ENCODE measurements at places on chromosomes 12 and 14.

GRCh38 chr12:120904197-120904773 lies at the start of gene SPPL3:
TSS of gene SPPL3 (minus strand) at chr12:120904358. CDS start at chr12:120903867, 491 bp downstream.
- peak; percentile 85 for DNase-seq

DNA sequence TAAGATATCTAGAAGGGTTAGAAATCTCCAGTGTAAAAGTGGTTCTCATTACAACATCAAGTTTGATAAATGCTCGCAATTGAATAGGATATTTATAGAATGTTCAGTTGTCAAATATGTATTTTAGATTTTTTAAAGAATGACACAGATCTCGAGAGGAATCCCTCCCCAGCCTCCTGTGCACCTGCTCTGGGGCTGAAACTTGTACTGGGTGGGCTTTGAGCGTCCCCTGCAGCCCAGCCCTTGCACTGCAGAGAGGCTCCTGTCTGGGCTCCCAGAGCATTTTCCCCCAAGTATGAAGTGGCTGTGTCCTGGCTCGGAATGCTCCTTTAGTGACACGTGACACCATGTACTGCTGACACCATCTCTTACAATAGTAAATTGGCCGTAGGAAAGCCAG lies 499.6 kb downstream of the TMEM121 start:
- no peak for DNase-seq

- no peak for DNase-seq
Measured at GRCh38 chr14:88142997-88143396, 138.1 kb downstream of the GPR65 start.

- no peak for DNase-seq
Measured at GRCh38 chr12:12800406-12801180, 12.6 kb upstream of the DDX47 start.

- no peak for DNase-seq
Measured at GRCh38 chr14:29475641-29476040, 452.0 kb downstream of the PRKD1 start.

GRCh38 chr12:99049774-99050173 lies 404.7 kb downstream of the APAF1 start:
- no peak for DNase-seq

DNA sequence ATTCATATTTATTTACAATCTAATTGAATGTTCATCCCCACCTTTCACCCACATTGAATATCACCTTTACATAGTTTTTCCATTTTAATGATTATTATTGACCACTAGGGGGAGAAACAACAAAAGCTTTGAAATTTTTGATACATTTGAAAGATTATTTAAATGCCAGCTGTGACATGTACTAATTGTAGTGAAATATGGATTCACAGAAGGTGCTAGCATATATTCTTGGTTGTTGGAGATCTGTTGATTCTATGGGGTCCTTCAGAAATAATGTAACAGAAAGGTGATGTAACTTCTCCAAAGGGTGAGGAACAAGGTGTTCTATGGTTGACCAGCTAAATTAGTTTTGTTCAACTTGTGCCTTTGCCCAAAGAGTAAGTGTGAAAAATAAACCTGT lies 22.4 kb upstream of the GPR33 start:
- no peak for DNase-seq

- no peak for DNase-seq
Measured at GRCh38 chr14:62654641-62655040, 390.6 kb downstream of the KCNH5 start.

DNA sequence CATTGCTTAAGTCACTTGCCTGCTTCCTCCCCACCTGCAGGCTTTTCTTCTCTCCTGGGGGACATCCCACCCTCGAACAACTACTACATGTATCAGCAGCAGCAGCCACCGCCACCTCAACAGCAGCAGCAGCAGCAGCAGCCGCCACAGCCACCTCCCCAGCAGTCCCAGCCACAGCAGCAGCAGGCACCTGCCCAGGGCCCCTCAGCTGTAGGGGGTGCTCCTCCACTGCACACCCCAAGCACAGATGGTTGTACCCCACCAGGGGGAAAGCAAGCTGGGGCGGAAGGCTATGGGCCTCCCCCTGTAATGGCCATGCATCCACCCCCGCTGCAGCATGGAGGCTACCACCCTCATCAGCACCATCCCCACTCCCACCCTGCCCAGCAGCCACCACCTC lies 15.3 kb downstream of the FOXJ2 start:
- DNase-seq, result no peak

DNA sequence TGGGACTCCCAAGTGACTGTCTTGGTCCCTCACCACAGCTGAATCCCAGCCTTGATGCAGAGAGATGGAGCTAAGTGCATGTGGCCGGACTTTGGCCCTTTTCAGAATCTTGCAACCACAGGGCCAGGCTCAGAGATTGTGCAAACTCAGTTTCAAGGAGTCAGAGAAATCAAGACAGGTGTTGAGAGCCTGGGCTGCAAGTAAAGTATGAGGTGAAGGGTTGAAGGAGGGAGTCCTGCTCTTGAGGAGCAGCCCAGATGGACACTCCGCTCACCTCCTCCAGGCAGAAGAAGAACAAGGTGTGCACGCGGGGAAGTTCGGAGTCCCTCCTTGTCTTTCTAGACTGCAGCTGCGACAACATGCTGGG lies 6.3 kb upstream of the BMP4 start:
- DNase-seq, result no peak

GRCh38 chr14:99006276-99006675 lies 265.7 kb downstream of the BCL11B start:
- no peak for DNase-seq

GRCh38 chr12:11701433-11701832 lies 52.0 kb downstream of the ETV6 start:
- no peak for DNase-seq

- DNase-seq, result peak; percentile 41
Measured at GRCh38 chr12:6465467-6466183, 4.9 kb downstream of the VAMP1 start.

- DNase-seq, result no peak
Measured at GRCh38 chr14:97491697-97492096, 694.5 kb downstream of the VRK1 start.

DNA sequence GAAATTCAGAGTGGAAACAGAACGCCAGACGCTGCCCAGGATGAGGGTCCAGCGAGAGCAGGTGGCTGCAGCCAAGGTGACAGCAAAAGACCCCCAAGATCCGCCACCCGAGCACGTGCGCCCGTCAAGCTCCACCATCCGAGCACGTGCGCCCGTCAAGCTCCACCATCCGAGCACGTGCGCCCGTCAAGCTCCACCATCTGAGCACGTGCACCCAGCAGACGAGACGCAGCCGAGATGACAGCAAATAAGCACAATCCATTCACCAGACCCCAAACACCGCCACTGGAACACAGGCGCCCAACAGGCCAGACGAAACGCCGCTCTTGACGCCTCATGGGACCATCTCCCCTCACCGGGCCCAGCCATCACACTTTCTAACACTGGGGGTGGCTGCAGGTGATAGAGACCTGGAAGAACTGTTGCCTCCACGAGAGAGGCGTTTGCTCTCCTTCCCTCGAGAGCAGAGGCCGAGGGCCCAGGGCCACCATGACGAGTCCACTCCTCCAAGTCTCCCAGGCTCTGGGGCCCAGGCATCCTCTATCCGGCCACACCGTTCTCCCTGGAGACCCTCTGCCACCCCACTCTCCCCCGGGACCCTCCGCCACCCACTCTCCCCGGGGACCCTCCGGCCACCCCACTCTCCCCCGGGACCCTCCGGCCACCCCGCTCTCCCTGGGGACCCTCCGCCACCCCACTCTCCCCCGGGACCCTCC lies 62.1 kb upstream of the GALNT9 start:
- no peak for DNase-seq

GRCh38 chr12:106112145-106112821 lies 26.5 kb downstream of the NUAK1 start:
- DNase-seq, result no peak

- no peak for DNase-seq
Measured at GRCh38 chr14:55190906-55191202, 531 bp downstream of the DLGAP5 start.

- DNase-seq, result no peak
Measured at GRCh38 chr12:30884799-30885198, 41.7 kb upstream of the TSPAN11 start.

DNA sequence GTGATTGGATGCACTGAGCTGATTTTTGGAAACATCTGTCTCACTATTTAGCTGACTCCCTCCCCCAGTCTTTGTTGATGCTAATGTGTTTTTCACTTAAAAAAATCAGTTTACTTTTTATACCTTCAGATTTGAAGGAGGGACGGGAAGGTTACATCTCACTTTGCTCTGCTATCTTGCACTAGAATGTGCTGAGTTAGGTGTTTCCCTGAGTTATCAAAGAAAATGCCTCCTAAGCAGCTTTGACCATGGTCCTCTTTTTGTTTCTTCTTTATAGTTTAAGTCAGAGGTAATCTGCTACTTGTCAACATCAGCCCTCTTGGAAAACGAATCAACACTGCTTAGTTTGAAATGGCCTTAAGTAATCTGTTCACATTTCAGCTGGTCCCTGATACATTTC lies 222.0 kb downstream of the TMEM132D start:
- DNase-seq, result no peak

DNA sequence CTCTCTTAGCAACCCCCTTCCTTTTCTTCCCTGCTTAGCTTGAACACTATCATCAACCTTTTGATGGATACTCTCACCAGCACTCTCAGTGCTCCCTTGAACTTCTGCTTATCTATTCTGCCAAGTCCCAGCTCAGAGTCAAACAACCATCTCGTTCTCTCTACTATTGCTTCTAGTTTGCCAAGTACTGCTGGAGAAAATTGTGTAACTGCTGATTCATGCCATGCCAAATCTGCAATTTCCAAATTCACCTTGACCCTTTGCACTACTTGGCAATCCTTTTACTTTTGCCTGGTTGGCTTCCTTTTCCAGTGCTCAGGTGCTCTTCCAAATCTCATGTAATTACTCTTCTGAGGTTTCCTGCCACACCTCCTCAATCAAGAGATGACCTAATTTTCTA lies 2.8 kb upstream of the CCDC196 start:
- DNase-seq, result no peak

DNA sequence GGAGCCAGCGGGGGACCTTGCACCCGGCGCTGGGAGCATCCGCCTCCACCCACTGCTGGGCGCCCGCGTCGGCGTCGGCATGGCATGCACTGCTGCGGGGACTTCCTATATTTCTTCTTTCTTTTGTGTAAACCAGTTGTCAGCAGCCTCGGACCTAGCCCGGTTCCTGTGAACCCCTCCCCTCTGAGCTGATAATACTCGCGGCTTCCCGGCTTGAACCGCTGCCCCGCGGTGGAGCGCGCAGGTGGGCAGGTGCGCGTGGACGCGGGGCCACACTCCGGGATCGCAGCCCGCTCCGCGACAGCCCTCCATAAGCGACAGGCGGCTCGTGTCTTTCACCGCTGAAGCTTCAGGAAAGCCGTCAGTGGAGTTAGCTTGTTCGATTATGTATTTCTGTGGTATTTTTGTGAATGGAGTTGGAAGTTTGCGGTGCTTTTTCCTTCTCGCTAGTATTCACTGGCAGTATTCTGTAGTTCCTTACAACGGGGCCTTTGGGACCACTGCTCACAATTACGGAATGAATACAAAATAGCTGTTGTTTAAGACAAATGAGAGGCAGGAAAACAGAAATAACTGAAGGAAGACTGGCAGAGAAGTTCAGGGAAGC lies 870 bp downstream of the BMAL2 start:
- DNase-seq, result peak; percentile 1

DNA sequence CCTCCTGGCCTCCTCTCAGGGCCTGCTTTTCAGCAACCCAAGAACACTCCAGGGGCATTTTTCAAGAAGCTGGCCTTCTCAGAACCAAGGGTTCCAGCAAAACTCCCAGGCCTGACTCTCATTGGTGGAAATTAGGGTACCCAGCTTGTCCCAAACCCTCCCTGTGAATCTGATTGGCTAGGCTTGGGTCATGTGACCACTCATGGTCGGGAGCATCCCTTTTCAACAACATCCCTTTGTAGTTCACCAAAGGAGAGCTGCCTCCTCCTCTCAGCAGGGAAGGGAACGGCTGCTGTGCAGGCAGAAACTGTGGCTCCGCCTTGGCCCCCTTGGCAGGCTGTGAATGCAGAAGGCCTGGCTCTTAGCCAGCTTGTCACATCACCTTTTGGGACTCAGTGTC lies 94.5 kb downstream of the AACS start:
- DNase-seq, result no peak

- DNase-seq, result no peak
Measured at GRCh38 chr14:55297611-55298499, 26.6 kb downstream of the FBXO34 start.

DNA sequence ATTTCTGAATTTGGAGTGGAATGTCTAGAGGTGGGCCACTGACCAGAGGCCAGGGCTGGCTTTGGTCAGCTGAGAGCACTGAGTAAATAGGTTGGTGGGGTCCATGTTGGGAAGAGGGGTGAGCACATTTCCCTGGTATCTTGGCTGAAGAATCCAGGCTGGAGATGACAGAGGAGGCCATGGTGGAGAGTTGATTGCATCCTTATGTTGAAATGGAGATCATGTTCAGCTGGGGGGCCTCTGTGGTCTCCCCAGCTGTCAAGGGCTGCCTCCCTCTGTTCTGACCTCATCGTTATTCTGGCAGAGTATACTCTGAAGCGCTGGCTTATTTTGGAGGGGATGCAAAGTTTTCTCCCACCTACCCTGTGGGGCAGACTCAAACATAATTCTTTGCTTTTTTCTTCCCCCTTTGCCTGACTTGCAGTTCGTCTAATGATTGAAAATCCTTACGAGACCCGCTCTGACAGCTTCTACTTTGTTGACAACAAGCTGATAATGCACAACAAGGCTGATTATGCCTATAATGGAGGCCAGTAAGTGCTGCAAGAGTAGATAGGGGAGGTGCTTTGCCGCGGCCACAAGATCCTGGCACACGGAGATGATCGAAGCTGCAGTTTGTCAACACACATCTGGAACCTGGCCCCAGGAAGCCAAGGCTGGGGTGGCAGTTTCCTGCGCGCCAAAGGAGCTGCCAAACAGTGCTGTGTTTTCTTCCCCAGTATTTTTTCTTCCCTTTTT lies 6.0 kb upstream of the ACADS start:
- DNase-seq, result no peak

GRCh38 chr12:91059211-91059610 lies 1.4 kb upstream of the KERA start:
- no peak for DNase-seq

DNA sequence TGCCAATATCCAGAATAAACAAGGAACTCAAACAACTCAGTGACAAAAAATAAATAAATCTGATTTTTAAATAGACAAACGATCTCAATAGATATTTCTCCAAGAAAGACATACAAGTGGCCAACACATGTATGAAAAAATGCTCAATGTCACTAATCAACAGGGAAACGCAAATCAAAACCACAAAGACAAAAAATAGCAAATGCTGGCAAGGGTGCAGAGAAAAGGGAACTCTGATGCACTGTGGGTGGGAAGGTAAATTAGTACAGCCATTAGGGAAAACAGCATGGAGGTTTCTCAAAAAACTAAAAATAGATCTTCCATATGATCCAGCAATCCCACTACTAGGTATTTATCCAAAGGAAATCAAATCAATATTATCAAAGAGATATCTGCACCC lies 3.5 kb upstream of the EIF5 start:
- DNase-seq, result no peak

GRCh38 chr14:49634547-49635334 lies at the start of gene DNAAF2:
TSS of gene DNAAF2 (minus strand) at chr14:49635244. CDS start at chr14:49635149, 95 bp downstream.
- peak; percentile 73 for DNase-seq

GRCh38 chr12:104626069-104626837 lies 169.5 kb downstream of the CHST11 start:
- no peak for DNase-seq

GRCh38 chr14:32494609-32495434 lies 165.7 kb downstream of the AKAP6 start:
- DNase-seq, result no peak

Measured in naive thymus-derived CD8-positive, alpha-beta T cell (primary cell).